Hepatic stellate cell (primary cell): ENCODE measurements at places on chromosomes 2 and 18.

DNA sequence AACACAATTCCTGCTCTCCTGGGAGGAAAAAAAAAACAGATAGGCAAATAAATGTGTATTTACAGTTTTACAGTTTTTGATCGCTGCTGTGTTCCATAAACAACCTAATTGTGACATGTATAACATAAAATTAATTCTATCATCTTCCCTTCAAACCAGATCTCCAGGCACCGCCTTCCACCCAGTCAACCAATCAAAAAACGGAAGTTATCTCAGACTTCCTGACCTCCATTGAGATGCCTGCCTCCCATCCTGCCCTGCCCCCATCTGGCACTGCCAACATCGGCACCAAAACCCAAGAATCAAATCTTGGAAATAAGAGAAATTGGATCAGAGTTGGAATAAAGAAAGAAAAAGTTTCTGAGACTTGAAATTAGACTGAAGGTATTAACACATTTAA lies 3.1 kb upstream of the RIOK3 start:
- DNase-seq = no peak

DNA sequence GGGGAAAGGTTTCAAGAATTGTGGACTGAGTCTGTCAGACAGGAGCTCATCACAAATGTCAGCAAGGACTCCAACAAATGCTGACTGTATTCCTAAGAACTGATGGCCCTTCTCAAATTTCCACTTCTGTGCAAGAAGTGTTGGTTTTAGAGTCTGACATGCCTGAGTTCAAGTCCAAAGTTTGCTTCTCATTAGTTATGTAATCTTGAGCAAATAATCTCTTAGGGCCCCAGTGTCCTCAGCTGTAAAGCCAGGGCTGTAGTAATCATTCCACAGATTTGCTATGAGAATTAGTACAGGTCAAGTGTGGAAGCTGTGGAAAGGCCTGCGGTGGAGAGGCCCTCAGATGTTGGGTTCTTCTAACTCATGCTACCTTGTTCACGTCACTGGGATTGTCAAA lies 23.9 kb downstream of the MEP1B start:
- no peak for DNase-seq

GRCh38 chr2:121220995-121221394 lies 64.0 kb downstream of the TFCP2L1 start:
- no peak for DNase-seq

- no peak for DNase-seq
Observed at GRCh38 chr2:236916181-236916580, 169.5 kb upstream of the COPS8 start.

- no peak for DNase-seq
Observed at GRCh38 chr2:155975734-155976133, 356.8 kb downstream of the NR4A2 start.

GRCh38 chr2:105777031-105777482 lies 32.3 kb downstream of the NCK2 start:
- no peak for DNase-seq

GRCh38 chr2:171409436-171409971 lies 24.3 kb downstream of the METTL8 start:
- no peak for DNase-seq

- DNase-seq = no peak
Observed at GRCh38 chr2:97745474-97746174, 32.2 kb downstream of the ZAP70 start.

GRCh38 chr2:226447338-226448300 lies 352.0 kb downstream of the IRS1 start:
- no peak for DNase-seq

GRCh38 chr2:116582850-116583249 lies 1231.6 kb upstream of the DDX18 start:
- DNase-seq = no peak

- no peak for DNase-seq
Observed at GRCh38 chr2:36168115-36168514, 187.5 kb upstream of the CRIM1 start.

GRCh38 chr18:65411061-65411460 lies 339.8 kb upstream of the CDH7 start:
- no peak for DNase-seq

DNA sequence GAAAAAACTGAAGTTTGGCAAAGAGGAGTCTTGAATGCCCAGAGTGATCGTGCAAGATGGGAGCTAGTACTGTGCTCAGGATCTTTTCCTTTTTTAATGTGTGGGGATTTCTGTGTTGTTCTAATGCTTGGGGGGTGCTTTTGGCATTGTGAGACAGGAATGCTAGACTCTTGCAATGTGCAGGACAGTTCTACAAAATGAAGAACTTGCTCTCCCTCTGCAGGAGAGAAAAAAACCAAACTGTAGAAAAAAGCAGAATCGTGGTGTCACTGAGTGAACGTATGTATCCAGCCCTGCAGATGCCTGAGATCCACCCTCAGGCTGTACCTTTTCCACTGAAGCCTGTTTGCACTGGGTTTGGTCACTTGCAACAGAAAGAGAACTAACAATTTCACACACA lies 12.1 kb upstream of the TTC39C start:
- no peak for DNase-seq

- DNase-seq = no peak
Observed at GRCh38 chr2:64934530-64934929, 54.7 kb upstream of the SLC1A4 start.

GRCh38 chr2:83640506-83640905 lies 818.6 kb downstream of the SUCLG1 start:
- no peak for DNase-seq

DNA sequence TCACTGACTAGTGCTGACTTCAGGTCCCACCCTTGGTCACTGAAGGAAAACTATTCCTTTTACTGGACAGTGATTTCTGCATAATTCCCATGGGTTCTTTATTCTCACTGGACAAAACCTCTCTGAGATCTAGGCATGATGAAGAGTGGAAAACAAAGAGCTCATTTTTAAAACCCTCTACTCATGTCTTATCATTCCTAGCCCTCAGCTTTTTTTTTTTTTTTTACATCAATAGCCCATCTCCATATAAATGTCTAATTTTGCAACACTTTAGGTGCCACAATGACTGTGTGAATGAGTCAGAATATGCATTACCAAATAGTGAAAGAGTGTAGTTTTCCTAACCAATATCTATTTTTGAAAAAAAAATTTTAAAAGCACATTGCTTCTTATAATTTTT lies 74.8 kb downstream of the TCF4 start:
- DNase-seq = no peak

DNA sequence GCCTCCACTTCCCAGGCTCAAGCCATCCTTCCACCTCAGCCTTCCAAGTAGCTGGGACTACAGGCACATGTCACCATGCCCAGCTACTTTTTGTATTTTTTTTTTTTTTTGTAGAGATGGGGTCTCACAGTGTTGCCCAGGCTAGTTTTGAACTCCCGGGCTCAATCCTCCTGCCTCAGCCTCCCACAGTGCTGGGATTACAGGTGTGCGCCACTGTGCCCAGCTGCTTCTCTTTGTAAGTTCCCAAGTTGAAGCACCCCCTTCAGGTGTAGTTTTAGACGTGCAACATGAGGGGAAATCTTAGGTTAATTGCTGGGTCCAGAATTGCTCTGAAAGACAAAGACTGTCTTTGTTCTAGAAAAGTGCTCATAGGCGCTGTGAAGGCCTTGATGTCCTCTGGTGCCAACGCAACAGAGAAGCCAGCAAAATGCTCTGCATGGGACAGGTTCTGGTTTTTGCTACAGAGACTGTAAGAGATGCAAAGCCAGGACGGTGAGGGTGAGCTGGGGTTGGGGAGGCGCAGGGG lies 46.6 kb downstream of the RRM2 start:
- no peak for DNase-seq

DNA sequence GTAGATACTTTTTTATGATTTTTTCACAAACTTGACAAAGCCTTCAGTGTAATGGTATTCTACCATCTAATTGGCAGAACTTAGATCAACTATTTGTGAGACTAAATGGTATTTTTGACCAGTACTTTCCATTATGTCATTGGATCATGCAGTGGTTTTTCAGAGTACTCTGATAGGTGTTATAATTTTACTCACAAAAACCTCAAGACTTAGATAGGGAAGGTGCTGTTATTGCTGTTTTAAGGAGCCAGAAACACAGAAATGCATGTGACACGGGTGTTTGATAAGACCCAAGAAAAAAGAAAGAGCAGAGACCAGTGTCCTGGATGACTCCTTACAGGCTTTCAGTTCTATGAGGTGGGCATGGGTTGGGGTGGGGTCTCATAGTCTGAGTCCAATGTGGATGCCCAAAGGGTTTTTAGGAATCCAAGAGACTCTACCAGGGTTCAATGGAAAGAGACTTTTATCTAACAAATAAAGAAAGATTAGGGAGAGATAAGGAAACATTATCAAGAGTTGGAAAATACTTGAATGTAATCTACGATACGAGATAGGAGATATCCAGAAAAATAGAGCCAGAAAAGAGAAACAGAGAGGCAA lies 31.3 kb downstream of the SP140 start:
- no peak for DNase-seq

GRCh38 chr2:27379383-27379835 lies 1.1 kb downstream of the ZNF513 start:
- DNase-seq = no peak

DNA sequence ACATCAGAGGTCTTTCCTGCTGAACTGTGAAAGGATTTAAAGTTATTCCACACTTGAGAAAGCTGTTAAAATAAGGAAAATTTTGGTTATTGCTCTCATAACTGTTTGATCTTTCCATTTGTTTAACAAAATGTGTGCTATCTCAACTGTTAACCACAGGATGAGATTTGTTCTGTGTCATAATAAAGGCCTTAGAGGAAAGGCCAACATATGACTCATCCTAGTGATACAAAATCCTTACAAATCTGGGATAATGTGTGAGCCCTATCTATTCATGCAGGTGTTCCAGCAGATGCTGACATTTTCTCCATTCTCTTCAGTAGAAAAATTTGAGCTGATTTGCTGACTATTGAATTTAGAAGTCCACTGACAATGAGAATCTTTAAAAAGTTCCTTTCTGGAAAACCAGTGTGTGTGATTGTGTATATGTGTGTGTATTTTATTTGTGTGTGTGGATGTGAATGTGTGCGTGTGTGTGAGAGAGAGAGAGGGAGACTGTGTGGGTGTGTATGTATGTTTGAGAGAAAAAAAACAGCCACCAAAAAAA lies 1111.9 kb upstream of the GYPC start:
- DNase-seq = no peak

GRCh38 chr2:234219046-234219310 lies 168.5 kb downstream of the SPP2 start:
- DNase-seq = no peak

- DNase-seq = peak; percentile 51
Observed at GRCh38 chr2:36329746-36330472, 25.7 kb upstream of the CRIM1 start.

DNA sequence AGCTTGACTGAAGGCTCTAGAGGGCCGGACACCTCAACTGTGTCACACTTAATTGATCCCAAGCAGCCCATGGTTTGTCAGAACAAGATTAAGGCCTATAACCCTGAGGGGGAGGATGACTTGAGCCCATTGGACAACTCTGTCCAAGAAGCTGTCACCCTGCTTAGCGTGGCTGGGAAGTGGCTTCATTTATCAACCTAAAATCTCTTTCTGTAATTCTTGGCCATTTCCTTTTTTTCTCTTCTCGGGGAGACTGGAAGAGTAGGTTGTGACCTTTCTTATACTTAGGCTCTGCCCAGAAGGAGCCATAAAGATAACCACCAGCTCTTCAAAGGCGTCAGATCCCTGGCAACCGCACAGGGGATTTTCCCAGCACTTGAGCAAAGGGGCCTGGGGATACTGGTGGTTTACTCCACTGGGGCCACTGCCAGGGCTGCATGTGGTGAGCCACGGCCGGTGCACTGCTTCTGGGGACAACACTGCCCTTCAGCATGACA lies 265.5 kb downstream of the CYRIA start:
- no peak for DNase-seq

DNA sequence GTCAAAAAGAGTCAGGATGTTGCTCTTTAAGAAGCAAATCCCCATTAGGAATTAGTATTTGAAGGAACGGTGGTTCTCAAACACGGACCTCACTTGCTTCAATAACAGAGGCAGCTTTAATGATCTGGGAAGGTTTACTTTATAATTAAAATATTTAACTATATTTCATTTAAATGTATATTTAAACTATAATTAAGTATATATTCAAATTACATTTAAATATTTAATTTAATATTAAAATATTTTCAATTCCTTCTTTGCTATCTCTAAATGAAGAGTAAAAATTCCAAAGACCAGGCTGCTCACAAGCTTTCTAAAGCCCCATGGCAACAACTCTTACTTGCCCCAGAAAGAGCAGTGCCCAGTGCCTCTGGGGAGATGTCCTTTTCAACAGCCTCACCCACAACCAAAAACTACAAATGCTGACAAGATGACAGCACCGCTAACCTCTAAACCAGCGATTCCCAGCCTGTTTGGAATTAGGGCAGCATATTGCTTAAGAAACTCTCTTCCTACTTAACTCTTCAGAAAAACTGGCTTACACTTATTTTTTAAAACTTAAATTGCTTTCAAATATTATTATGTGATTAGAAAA lies 62.9 kb upstream of the POU3F3 start:
- no peak for DNase-seq

GRCh38 chr2:124382067-124382618 lies 357.1 kb downstream of the CNTNAP5 start:
- DNase-seq = no peak

- no peak for DNase-seq
Observed at GRCh38 chr2:45978302-45978859, 318.8 kb upstream of the EPAS1 start.

- DNase-seq = no peak
Observed at GRCh38 chr18:6109743-6110142, 214.4 kb upstream of the TMEM200C start.

- no peak for DNase-seq
Observed at GRCh38 chr2:158701101-158701500, 94.0 kb upstream of the DAPL1 start.

GRCh38 chr18:13262839-13263691 lies 44.5 kb downstream of the LDLRAD4 start:
- DNase-seq = no peak

DNA sequence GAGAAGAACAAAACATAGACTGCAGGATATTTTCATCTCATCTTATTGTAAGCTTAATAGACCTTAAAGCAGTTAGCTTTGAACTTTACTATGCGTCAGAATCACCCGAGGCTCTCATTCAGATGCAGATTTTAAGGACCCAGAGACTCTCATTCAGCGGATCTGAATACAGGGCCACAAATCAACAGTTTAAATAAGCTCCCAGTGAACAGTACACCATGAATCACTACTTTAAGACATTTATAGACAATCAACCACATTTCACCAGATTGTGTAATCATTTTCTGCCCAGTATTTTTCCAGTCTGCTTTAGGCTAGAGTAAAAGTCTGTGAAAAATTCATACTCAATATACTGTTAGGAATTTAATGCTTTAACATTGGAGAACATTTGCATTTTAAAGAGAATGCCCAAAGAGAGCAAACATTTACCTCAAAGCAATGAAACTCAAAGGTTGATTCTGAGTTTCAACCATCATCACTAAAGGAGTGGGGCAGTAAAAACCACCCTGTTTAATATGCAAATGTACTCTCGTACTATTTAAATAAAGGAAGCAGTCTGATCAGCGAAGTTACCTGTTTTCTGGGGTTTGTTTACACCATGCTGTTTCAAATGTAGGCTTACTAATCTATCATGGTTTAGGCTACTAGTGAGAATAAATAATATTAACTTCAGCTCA lies 11.0 kb upstream of the ALPK2 start:
- peak; percentile 27 for DNase-seq
